ENCODE measurements at places on chromosomes 3 and 15.

DNA sequence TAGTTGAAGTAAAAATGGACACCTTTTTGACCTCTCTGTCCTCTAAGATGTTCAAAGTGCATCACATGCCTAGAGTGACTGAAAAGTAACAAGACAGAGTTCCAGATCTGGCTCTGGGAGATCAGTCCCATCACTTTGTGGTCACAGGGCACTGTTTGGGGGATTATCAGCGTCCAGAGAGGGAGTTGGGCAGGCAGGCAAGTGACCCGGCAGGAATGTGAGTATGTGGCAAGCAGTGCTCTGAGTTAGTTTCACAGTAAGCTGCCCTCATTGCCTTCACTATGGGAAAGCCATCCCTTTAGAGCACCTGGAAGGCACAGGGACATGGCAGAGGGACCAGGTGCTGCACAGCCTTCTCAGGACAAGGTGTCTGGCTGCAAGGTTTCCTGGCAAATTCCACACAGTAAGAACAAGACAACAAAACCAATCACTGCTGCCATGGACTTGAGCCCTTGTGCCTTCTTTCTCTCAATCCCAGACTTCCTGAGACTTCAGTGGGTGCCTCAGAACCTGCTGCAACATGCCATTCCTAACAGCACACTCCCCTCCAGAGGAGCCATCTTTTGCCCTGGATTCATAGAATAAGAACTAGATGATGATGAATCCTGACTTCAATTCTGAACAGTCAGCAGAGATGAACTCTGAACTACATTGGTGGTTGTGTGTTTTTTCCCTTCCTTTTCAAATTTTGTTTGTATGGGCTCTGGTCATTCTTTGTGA is 55.2 kb downstream of the TIPARP start:
- DNase-seq, result no peak

- DNase-seq, result no peak
These were observed 18.1 kb downstream of the PIGB start for GRCh38 chr15:55337160-55337559.

DNA sequence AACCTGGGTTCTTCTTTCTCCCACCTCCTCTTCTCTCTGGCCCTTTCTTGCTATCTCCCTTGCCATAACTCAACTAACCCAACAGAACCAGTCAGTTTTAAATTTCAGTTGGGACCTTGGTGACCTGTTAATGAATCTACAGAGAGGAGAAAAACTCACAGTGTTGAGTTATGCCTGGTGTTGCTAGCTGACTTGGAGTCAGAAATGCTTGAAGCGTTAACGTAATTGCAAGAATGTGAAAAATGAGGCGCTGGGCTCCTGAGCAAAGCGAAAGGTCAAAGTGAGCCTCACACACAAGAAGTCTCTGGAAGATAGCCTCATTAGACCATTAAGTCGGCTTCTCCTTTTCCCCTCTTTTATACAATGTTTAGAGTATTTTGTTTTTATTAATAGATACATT is 18.4 kb downstream of the MEIS2 start:
- no peak for DNase-seq

- DNase-seq, result no peak
These were observed 58.6 kb downstream of the WWTR1 start for GRCh38 chr3:149599236-149599635.

GRCh38 chr3:132135628-132136333 is 101.0 kb upstream of the CPNE4 start:
- peak; percentile 98 for DNase-seq

DNA sequence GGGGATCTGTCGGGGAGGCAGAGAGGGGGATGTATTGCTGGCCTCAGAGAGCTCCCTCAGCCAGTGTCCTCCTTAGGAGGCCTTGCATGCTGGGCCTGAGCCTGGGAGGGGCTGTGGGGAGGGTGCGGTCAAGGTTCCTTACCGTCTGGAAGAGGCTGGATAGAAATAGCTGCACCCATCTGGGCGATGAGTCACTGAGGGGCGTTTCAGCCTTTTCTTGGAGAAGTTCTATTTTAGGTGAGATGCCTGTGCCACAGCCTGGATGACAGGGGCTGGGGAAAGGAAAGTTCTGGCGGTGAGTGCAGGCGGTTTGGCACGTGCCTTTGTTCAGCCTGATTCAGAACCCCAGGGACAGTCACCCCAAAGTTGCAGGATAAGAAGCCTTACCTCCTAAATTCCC is 35.7 kb upstream of the APEH start:
- peak; percentile 20 for DNase-seq

Measured in epithelial cell of prostate (primary cell).